NCI-H524 (cell line): ENCODE measurements at places on chromosomes 5 and 9.

DNA sequence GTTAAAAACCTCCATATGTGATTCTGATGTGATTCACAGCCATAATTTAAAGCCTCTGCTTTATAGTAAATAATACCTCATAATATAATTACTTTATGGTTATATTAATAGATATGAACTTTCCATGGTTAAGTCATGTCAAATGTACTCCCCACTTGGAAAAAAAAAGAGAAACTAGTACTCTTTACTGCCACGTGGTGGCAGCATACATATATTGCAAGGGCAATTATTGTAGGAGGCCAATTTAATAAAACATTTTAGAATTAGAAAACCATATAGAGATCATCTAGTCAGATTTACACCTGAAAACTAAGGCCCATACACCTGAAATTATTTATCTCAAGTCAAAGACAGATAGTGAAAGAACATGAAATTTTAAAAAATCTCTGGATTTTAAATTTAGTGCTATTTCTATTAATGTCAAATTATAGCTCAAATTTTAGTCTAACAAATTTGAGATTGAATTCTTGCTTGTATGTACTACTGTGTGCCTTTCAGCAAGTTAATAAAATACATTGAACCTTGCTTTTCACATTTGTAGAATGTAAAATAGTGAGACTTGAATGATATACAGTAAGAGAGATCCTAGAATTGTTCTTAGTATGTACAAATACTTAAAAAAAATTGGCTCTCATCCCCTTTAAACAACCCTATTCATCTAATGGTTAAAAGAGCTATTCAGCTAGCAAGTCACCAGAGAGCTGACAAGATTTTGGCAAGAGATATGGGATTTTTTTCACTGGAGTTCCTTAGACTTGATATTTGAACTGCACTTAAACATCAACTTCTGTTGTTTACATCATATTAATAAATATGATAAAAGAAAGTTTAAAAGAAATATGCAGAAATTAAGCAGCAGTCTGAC is 603.8 kb downstream of the TLE4 start:
- peak; percentile 17 for DNase-seq

GRCh38 chr5:18850216-18850615 is 1137.8 kb downstream of the CDH18 start:
- DNase-seq, result no peak

GRCh38 chr5:124659798-124660197 is 86.6 kb downstream of the ZNF608 start:
- DNase-seq, result no peak

GRCh38 chr5:71841107-71841506 is 122.0 kb downstream of the CARTPT start:
- no peak for DNase-seq

DNA sequence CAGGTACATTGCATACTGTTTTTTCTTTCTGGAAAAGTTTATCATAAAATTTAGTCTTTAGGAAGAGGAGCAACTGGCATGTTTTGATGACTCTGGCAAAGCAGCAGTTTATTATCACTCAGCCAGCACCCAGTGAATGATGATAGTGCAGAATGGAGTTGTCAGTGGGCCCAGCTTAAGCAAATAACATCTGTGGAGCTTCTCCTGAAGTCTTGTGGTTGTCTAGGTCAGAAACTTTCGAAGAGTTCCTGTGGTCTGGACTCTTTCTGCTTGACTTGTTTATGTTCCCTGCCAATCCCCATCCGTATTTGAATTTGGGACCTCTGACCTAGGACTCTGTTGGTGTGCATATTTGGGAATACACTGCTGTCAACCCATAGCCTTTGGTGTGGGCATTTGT is 38.1 kb upstream of the C5orf47 start:
- no peak for DNase-seq

- DNase-seq, result no peak
These were observed 179.0 kb upstream of the PITX1 start for GRCh38 chr5:135213027-135213386.

GRCh38 chr5:14790220-14790619 is 81.4 kb downstream of the ANKH start:
- no peak for DNase-seq

GRCh38 chr5:126189862-126190261 is 233.3 kb upstream of the GRAMD2B start:
- no peak for DNase-seq

DNA sequence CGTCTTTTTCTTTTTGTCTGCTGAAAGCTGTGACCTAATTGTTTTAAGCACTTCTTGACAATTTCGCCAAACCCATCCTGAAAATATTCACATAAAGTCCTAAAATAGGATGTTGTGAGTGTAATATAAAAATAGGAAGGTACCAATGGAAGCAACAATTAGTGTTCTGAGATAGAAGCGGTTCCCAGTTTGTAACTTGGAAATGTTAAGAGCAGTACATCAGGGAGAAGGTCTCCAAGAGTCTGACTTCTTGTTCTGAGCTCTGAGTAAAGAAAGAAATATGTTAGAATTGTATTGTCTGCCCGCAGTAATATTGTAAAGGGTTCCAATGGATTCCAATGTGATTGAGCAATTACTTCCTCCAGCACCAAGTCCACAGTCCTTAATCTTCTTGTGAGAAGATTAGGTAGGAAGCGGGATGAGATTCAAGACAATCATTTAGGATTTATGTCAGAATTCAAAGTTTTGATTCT is 3.9 kb downstream of the VCAN start:
- no peak for DNase-seq

GRCh38 chr9:81408951-81409350 is 280.4 kb downstream of the TLE1 start:
- no peak for DNase-seq

GRCh38 chr5:176667637-176668036 is 20.4 kb downstream of the TSPAN17 start:
- no peak for DNase-seq

GRCh38 chr5:513216-514100 is 10.8 kb downstream of the SLC9A3 start:
- no peak for DNase-seq

GRCh38 chr5:4294878-4295277 is 699.2 kb downstream of the IRX1 start:
- DNase-seq, result peak; percentile 96

DNA sequence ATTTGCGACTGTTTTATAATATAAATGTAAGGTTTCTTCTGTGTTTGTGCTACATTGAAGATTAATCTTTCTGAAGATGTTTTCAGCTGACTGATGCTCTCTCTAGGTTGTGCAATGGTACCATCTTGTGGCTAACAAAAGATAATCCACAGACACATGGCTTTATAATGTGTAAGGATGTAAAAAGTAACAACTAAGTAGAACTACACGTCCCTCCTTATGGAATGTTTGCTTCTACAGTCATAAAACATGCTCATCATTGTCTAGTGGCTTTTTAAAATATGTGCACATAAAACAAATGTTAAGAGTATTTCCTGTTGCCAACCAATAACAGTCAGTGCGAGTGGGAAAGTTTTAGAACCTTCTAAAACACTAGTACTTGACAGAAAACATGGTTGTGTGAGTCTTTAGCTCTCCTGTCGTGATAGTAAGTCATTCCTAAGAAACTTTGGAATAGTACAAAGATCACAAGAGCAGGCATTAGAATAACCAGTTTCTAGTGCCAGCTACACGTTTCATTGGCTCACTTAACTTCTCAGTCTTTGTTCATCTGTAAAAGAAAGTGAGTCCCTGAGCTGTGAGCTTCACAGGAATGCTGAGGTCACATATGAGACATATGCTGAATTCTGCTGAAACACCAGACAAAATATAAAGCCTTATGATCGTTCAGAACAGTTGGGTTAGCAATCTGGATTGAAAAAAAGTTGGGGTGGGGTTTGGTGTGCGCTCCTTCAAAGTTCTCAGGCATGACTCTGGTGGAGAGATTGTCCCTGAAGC is 75.7 kb upstream of the GLIS3 start:
- DNase-seq, result peak; percentile 37

GRCh38 chr5:92836855-92837755 is 743.9 kb downstream of the NR2F1-AS1 start:
- DNase-seq, result no peak

- DNase-seq, result no peak
These were observed 148.4 kb upstream of the TRPM3 start for GRCh38 chr9:71269859-71270258.
